Activated CD4-positive, alpha-beta T cell treated with anti-CD3 and anti-CD28 coated beads for 36 hours (primary cell): ENCODE measurements at places on chromosomes 2 and 18.
A peak's percentile ranks its signal among the peaks of the same experiment; 100 is the strongest.

DNA sequence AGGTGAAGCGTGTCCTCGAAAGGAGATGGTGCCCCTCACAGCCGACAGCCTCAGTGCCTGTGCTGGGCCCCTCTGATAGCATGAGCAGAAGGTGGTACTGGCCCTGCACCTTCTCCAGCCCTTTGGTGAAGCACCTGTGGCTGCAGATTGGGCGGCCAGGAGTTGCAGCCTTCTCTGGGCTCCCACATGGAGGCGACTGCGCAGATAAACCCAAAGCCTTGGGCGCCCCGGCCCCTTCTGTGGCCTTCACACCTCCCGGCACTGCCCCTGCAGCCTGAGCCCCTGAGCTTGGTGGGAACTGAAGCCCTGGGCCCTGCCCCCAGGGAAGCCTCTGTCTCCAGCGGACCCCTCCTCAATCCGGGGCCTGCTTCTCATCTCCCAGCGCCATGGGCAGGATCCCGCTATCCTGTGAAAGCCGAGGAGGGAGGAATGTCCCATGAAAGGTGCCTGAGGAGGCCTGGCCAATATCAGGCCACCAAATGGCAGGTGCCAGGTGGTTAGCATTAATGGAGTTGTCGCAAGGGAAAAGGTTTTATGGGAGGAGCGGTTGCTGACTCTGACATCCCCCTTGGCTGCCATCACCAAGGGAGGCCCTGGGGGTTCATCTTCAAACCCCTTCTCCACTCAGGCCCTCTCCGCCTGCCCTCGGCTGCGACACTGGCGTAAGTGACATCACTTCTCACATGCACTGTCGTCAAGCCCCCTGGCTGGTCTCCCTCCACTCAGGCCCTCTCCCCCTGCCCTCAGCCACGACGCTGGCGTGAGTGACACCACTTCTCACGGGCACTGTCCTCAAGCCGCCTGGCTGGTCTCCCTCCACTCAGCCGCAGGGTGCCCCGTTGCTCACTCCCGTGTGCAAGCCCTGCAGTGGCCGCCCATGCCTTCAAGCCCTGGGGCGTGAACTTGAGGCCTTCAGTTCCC is 62.4 kb downstream of the DDX1 start:
- no peak for DNase-seq

DNA sequence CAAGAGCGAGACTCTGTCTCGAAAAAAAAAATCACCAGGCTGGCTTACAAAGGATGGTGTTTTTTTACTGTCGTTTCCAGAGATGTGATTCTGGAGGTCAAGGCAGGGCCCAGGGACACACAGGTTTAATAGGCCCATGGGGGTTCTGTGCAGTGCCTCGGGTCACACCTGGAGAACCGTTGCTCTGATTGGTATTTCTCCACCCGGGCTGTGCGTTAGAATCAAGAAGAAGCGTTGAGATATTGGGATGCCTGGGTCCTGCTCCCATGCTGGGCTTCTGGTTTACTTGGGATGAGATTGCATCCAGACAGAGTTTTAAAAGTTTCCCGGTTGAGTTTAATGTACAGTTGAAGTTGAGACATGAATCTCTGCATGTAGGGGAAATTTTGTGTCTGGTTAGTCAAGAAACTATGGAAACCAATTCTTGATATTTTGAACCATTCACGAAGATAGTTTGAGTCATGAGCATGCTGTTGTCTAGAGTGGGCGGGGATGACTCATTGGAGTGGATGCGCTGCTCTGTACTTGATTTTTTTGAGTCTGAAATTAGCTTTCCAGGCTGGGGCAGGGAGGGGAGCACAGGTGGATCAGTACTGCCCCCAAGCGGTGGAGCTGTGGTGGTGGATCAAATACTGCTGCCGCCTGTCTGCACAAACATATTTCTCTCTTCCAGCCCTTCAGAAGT is 50.1 kb downstream of the GREB1 start:
- peak; percentile 96 for DNase-seq

DNA sequence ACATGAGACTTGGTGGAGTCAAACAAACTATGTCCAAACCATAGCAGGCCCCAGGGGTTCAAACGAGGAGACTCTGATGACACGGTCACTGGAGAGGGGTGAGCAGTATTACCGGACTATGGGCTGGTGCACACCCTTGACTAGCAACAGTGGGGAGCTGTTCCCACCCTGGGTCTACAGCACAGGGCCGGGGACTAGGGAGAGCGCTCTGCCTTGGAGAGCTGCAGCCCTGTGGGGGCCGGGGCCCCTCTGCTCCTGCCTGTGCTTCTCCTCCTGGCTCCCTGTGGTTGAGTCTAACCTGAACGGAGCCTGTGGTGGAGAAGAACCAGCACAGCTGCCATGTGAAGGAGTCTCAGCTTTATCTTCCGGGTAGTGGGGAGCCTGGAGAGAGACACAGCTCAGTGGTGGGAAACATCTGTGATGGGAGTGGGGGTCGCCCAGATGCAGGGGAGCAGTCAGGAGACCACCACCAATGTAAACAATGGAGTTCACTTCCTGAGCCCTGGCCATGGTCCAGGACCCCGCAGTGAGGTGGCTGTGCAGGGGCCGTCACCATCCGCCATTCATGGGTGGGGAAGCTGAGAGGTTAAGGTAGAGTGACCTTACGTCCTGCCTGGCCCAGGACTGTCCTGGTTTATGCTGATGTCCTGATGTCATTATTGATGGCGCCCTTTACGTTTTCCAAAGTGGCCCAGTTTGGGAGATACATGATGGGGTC is 195.7 kb upstream of the TWIST2 start:
- no peak for DNase-seq

DNA sequence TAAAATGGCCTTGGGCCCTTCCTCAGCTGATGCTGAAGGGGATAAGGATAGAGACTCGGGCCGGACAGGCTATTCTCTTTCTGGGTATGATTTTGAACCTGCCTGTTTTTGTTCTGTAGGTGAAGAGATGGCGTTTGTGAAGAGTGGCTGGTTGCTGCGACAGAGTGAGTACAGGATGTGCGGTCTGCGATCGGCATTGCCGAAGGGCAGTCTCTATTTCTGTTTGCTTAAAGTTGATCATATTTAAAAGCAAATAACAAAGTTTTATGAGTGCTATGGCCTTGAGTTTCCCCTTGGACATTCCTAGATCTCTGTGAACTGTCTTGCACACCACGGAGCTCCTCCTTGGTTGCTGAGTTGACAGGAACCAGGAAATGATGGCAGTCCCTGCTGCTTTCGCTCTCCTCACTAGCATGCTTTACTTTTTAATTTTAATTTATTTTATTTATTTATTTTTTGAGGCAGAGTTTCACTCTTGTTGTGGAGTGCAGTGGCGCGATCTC is 15.7 kb downstream of the PLEKHB2 start:
- DNase-seq: no peak

DNA sequence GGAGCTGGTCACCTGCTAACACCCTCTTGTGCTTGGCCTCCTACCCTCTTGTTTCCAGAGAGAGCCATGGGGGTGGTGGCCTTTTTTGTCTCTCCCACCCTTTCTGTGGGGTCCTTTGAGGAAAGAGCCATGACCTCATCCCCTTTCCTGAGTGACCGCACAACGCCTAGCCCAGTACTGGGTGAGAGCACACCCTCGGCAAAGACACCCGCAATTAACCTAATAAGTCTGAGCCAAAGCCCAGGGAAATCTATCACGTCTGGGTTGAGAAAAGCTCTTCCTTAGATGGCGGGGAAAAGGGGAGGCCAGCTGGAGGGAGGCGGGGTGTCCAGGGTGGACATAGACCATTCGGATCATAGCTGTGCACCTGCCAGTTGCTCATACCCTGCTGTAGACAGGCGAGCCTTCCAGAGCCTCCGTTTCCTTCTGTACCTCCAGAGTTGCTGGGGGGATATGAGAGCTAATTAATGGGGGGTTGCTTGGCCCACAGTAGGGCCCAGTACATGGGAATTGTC is 93.7 kb upstream of the MCFD2 start:
- DNase-seq: no peak

DNA sequence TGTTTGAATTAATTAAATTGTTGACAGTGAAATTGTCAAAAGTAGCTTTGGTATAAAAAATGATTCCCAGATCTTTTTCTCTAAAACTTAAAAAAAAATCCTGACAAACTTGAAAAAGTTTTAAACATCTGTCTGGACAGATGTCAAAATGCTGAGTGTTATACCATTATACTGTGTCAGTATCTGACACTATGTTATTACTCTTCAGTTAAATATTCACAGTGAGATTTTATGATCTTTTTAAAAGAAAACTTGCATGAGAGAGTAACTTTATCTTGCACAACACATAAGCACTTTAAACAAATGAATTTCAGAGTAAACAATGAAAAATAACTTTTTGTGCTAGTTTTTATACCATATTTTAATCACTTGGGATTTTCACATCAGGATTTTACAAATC is 167.4 kb downstream of the MEIS1 start:
- DNase-seq: no peak

DNA sequence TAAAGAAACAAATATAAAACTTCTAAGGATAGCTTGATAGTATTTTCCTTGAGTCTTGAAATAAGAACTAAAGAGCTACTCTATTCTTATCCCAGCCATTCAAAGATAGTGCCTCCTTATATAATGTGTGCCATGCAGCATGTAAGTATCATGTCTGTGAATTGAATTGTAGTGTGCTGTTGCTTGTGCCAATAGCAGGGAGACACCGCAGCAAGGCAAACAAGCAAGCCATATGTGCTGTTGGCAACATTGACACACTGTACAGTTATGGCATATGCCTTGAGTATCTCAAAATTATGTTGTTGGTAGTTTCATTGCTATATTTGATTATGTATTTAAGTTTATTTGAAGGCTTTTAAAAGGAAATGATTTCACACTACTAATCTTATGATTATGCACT is 58.2 kb downstream of the ERBB4 start:
- DNase-seq: no peak

GRCh38 chr2:134148843-134149472 is 104.9 kb upstream of the MGAT5 start:
- DNase-seq: no peak

DNA sequence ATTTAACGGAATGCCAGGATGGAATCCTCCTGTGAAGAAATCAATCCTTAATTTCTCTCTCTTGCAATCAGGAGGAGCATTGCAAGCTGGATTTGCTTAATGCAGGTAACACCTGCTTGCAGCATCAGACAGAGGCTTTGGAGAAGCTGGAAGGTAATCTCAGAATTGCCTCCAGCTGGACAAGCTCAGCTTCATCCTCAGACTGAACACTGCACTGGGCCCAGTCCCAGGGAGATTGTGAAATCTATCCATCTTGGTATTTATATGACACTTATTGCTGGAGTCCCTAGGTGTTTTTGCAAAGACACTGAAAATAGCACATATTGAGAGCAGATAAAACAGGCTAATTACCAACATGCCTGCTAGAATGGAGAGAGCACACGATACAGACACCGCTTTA is 179.4 kb upstream of the SESTD1 start:
- DNase-seq: no peak

DNA sequence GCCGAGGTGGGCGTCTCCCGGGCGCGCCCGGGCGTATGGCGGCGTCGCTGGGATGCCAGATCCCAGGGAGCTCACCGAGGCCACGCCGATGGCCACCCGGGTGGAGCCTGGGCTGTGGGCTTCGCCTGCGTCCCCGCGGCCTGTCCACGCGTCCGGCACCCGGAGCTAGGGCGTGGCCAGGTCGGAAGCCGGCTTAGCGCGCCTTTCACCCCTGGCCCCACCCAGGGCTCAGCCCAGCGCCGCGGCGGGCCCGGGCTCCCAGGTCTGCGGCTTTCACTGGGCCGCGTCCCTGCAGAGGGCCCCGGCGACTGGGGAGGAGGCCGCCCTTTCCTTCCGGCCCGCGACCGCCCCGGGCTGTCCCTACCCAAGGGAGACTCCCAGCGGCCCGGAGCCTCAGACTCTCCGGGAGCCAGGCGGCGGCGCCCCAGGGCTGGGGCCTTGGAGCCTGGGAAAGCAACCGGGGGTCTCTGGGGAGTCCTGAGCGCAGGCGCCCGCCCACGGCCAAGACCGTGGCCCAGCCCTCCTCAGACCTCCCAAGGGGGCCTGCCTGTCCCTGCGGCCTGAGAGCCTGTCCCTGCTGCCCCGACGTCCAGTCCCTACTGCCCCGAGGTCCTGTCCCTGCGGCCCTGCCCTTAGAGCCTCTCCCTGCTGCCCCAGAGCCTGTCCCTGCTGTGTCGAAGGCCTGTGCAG is 36.3 kb upstream of the ITM2C start:
- DNase-seq: peak; percentile 52

DNA sequence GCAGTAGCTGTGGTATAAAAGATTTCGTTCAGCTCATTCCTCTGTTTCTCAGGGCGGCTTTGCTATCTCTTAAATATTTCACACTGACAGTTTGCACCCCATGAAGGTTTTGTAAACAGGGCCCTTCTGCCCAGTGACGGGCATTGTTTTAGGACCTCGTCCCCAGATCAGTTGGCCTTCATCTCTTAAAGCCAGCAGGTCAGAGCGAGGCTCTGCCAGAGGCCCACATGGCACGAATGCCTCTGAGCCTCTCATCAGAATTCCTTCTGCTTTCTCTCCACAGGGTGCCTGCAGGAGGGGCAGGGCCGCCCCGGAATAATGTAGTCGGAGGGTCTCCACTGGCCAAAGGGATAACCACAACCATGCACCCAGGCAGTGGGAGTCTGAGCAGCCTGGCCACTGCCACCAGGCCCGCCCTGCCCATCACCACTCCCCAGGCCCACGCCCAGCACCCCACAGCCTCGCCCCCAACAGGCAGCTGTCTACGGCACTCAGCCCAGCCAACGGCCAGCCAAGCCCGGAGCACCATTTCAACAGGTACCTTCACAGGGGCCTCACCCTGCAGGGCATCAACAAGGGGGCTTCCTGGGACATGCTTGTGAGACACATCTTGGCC is 177.0 kb downstream of the SEPTIN10 start:
- DNase-seq: no peak

GRCh38 chr2:202771741-202772460 is 99.7 kb downstream of the ICA1L start:
- no peak for DNase-seq

GRCh38 chr2:61775956-61776570 is 77.8 kb downstream of the FAM161A start:
- no peak for DNase-seq

DNA sequence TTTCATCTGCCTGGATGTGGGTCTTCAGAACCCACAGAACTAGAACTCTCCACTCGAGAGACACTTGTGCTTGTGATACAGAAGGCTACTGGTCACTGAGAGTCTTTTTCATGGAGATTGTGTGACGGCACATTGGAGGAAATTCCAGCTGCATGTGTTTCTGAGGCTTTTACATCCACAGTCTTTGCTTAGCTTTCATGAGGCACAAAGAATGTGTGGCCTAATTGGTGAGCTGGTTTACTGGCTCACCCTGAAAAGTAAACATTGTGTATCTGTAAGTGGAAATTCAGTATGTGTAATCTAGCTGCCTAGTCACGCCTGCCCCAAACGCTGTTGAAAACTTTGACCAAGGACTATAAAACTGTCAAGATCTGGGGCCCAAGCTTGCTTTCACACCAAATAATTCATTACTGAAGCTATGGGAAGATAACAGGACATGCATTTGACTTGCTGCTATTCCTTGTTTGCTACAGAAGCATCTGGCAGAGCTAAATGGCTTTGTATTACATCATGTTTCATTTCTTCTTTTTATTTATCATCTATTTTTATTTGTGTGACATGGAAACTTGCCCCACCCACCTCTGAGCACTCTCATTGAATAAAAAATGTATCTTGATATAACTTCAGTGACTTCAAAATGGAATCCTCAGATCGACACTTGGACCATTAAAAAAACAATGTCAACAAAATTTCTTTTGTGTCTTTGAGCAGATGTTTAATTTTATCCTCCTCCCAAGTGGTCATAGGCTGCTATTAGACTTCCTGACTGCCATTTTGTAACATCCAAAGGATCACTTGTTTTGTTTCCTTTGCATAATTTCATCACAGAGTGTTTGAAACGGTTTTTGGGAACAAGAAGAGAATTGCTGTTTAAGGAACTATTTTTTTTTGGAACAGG is 80.2 kb downstream of the EFEMP1 start:
- DNase-seq: no peak
